Inflammatory macrophage treated with lipopolysaccharide for 4 hours (primary cell): ENCODE measurements at places on chromosomes 1 and 21.
A peak's percentile ranks its signal among the peaks of the same experiment; 100 is the strongest.

- peak; percentile 96 for DNase-seq
Observed at GRCh38 chr1:205287767-205288559, 33.6 kb downstream of the NUAK2 start.

DNA sequence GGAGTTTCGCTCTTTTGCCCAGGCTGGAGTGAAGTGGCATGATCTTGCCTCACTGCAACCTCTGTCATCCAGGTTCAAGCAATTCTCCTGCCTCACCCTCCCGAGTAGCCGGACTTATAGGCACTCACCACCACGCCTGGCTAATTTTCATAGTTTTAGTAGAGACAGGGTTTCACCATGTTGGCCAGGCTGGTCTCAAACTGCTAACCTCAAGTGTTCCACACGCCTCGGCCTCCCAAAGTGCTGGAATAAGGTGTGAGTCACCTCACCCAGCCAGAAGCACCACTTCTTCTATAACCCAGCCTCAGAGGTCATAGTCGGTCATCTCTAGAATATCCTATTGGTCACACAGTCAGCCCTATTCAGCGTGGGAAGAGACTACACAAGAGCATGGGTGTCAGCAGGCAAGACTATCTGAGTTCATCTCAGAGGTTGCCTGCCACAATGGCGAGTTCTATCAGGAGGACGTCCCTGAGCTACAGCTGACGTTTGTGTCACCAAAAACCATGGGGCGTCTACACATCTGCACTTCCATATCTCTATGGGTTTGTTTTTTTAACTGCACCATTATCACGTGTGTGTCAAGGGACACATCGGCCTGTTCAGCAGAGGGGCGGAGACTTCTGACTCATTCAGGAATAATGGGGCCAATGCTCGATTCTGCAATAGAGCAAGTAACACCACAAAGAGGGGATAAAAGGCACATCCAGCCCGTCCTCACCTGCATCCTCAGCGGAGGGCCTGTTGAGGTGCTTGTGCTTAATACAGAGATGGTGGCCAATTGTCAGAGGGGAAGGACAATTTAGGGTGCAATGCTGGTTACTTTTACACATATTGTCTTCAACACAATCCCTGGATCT, 256.3 kb upstream of the IRF2BP2 start:
- peak; percentile 99 for DNase-seq

DNA sequence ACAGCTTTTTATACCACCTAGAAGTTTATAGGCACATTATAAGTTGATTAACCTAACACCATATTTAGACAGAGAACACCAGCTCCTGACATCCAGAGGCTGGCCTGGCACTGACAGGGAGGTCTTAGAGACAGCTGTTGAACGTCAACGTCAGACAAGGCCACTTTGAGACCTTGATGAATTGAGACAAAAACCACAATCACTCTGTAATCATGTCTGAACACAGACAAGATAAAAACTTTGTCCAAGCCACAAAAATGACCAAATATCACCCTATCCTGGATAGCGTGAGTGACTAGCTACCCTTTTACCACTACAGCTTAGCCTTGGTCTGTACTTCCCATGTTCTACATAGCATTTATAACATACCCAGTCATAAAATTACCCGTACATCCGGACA, 403.6 kb upstream of the CHRM3 start:
- DNase-seq: no peak

DNA sequence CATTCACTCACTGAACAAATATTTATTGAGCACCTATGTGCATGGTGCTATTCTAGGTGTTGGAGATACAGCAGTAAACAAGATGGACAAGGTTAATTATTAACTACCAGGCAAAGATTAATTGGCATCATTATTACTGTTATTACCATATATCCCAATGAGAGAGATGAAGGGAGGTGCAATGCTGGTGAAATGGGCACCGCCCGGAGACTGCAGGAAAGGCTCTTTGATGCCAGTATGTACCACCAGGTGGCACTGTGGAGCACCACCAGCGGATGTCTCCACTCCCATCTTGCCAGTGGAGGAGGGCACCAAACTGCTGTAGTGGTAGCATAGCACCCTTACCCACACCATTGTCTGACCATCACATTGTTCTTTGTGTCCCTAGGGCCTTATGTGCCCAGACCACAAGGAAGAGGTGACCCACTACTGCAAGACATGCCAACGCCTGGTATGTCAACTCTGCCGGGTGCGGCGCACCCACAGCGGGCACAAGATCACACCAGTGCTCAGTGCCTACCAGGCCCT, 3.0 kb downstream of the TRIM46 start:
- DNase-seq: peak; percentile 76

- DNase-seq: no peak
Observed at GRCh38 chr1:41754540-41754939, 164.2 kb downstream of the HIVEP3 start.

DNA sequence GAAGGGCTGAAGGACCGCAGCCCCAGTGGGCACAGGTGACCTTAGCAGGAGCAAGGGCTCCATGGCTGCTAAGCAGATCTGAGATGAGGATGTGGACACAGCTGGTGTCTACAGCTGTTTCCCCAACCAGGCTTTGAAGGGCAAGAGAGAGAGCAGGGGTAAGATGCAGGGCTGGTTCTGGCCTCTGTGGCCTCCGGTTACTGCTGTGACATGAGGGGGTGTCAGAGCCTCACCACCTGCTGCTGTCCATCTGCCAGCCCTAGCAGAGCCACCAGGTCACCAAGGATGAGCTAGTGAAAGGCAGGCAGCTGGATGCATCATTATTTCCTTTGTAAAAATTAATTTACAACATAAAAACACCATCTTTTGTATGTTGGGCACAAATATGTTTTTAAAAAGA, 33.4 kb downstream of the OBSCN start:
- DNase-seq: no peak

DNA sequence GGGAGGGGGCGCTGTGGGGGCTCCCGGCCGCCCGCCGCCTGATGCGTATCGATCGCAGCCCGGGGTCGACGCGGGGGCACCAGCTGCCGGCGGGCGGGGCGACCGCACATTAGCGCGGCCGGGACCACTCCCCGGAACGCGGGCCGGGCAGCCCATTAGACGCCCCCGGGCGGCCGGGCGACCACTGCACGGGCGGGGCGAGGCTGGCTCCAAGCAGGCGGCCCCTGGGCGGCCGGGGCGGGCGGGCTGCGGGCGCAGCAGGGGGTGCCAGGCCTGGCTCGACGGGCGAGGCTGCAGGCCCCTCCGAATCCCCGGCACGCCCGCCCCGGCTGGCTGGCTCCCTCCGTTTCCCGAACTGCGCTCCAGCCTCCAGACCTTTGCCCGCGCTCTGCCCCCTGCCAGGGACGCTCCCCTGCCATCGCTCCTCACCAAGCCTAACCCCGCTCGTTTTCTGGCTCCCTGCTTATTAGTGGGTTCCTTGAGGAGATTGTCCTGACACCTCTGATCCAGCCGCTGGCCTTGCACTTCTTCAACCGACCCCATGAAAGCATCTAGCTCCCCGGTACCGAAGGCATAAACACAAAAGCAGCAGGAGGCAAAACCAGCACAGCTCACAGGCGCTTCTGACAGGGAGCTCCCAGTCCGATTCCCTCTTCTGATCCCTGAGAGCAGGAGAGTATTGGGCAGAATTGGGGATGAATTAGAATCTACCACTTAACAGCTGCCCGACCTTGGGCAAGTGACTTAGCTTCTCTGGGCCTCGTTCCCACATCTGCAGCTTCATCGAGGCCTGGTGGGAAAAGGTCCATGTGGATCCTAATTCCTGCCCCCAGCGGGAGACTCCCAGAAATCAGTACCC, 92.6 kb upstream of the CASZ1 start:
- DNase-seq: no peak
